ENCODE measurements at places on chromosomes 6 and 20. TPM values are rescaled to one million over a fixed set of nuclear protein-coding genes. Genes with fewer than 3 reads are reported as not detected.

Gene ARFGAP1
- 35.3 TPM for total RNA-seq

Gene RAET1L
- total RNA-seq: not detected

DNA sequence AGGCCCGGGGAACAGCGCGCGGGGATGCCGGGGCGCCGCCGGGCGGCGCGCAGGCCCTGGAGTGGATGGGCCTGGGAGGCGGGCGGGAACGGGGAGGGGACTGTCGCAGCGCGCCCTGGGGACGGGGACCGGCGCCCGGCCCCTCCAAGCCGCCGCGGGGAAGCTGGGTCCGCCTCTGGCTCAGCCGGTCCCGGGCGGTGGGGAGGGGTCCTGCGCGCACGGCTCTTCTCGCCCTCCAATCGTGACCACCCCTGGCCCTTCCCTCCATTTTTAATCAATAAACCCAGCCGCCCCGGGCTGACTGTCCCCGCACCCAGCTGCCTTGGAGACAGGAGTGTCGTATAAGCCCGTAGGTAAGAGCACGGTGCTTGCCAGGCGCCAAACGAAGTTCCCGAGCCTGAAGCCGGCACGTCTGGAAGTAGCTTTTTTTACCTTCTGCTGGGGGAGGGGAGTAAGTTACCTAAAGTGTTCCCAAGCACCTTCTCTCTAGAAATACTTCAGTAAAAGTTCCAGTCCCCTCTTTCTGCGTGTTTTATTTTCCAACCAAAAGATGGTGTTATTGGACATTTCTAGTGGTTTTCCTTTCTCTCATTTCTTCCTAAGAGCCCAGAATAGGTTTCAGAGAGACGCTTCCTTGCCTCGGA lies 780 bp upstream of the TAF4 start:
- DNase-seq: peak; percentile 59

DNA sequence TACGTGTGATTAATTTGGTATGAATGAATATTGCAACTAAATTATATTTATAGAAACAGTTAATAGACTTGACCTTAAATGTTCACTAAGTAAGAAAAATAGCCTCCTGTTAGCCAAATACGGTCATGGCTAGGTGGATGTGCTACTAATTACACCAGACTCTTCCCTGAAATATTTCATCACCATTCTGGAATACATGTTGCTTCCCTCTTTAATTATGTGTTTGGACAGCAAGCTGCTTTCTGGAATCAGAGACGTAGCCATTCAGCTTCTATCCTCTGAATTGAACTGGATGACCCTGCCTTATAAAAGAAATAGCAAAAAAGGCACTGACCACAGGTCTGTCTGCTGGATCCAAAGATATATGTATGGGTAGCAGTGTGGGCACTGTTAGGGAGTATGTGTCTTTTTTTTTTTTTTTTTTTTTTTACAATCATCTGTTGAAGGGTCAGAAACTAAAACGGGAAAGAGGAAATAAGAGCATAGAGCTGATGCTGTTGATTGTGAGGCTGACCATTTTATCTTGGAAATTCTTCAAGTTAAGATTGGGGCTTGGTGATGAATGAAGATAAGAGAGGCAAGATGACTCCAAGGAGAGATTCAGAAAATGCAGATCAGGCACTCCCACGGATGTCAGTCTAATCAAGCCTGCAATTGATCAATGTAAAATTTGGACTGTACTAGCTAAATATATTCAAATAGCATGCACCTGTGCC lies 283.2 kb upstream of the HSF2 start:
- DNase-seq: no peak

DNA sequence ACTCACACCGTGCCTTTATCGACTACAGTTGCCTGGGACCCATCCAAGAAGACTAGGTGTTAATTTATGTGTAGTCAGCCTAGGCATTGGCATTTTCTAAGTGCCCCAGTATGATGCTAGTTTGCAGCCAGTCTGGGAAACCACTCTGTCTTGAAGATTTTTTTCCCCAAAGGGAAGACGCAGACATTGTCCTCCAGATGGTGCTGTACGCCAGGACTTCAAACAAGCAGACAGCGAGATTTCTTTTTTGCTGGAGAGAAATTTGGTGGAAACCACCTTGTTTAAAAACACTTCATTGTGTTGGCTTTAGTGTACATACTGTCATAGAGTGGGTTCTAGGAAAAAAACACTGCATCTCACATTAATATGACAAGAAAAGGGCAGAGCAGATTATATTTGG lies 30.0 kb downstream of the ALDH5A1 start:
- DNase-seq: peak; percentile 73

DNA sequence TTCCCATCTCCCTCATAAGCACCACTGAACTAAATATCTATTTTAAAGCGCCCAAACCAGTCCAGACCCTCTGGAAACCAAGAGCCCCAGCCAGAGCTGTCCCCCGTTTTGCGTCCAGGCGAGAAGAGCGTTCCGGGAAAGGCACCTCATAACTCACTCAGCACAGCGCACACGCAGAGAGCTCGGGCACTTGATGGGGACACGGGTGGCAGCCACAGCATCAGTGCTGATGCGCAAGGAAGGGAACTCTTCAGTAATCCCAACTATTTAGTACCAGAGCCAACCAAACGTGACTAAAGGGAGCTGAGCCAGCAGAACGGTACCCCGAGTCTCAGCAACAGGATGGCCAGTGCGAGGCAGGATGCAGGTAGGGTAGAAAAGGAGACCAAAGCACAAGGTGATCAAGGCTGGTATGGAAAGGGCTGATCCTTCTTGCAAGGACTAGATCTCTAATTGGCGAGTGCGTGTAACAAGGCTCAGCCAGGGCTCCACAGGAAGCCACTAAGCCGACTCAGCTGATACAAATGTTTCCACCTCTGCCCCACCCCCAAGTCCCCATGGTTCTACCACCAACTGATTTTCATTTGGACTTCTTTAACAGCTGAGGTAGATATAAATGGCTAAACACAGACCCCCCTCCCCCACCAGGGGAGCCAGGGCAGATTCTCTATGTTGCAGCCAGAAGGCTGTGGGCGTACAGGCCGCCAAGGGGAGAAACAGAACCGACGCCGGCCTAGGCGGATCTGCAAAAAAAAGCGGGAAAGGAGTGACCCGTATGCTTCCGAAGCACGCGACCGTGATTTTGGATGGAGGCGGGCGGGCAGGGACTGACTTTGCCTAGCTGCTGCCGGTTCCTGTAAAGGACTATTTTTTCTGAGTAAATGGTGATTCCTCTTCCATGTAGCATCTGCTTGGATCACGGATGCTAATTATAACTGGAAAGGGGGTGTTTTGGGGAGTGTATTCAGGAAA lies 183.5 kb upstream of the COL21A1 start:
- DNase-seq: no peak

DNA sequence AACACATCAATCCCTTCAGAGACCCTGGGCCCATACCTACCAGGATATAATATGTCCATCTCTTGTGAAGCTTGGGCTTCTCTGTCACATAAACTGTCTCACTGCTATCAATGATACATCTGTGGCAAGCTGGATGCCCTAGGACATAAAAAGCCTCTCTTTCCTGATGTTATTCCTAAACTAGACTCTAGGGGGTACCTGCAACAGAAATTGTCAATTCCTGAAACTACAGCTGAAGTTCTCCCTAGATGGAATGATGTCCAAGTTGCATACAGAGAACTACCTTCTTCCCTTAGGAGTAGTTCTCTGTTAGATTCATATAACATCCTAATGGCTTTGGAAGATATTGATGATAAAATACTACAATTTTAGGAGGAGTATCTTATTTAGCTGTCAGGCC lies 35.8 kb downstream of the TBX18 start:
- DNase-seq: peak; percentile 19

- DNase-seq: peak; percentile 76
These were observed 247.9 kb downstream of the CDH4 start for GRCh38 chr20:61499859-61500554.

GRCh38 chr20:45037050-45037449 lies 63.9 kb downstream of the KCNS1 start:
- DNase-seq: peak; percentile 86

Measured in M059J (cell line).